Stimulated activated CD8-positive, alpha-beta memory T cell treated with anti-CD3 and anti-CD28 coated beads, Interleukin-7, amount 100 ng/mL, for 1 hour (primary cell): ENCODE measurements at places on chromosomes 2 and 18.

- DNase-seq, result no peak
Observed at GRCh38 chr2:138245310-138245709, 256.3 kb upstream of the SPOPL start.

- no peak for DNase-seq
Observed at GRCh38 chr2:62267696-62268095, 71.8 kb downstream of the B3GNT2 start.

GRCh38 chr2:31260870-31261269, 26.9 kb downstream of the EHD3 start:
- DNase-seq, result no peak

- no peak for DNase-seq
Observed at GRCh38 chr2:12486205-12487118, 230.3 kb upstream of the TRIB2 start.

- DNase-seq, result no peak
Observed at GRCh38 chr2:241545106-241545505, 13.4 kb upstream of the BOK start.

DNA sequence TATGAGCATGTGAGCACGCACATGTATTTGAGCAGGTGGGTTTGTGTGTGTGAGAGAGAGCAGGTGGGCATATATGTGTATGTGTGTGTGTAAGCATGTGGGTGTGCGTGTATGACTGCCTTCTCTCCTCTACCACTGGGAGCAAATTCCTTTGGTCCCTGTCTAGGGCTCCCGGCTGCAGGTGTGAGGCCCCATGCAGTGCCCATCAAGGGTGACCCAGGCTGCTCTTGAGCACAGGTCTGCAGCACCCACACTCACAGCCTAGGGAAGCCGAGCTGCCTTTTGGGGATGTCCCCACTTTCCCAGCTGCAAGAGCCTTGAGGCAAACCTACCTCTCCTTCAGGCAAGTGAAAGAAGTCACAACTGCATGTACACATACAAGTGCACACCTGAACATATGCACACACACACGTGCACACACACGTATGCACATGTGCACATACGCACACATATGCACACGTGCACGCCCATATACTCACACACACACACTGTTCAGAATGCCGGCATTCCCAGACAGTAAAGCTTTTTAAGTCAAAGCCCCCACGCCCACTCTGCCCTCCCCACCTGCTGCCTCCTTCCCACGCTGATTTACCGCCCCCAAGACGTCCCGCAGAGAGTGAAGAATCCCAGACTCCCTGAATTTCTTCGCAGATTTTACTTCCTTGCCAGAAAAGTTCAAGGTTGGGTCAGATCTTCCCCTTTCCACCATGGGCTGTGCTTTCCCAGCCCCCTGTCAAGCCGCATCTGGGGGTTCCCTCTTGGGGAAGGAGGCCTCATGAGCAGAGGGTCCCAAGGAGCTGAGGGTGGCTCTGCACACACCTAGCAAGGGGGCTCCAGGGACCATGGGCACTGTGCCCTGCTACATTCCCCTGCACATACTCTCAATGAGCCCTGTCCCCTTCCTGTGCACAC, 170.6 kb downstream of the TWIST2 start:
- no peak for DNase-seq

DNA sequence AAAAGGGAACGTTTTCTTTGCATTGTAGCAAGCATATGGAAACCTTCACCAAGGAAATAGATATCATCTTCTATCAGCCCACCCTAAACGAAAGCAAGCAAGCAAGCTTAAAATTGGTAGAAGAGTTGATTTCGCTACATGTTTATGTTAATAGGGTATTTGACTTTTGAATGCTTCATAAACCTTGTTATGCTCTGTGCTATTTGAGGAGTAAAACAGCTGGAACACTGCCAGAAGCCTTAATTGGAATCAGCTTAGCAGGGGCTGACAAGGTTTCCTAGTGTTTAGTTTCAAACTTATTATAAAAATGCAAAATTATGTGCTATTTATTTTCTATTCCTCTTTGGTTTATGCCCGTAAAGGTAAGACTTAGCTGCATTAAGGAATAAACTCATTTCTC, 70.6 kb upstream of the LINC00305 start:
- no peak for DNase-seq

DNA sequence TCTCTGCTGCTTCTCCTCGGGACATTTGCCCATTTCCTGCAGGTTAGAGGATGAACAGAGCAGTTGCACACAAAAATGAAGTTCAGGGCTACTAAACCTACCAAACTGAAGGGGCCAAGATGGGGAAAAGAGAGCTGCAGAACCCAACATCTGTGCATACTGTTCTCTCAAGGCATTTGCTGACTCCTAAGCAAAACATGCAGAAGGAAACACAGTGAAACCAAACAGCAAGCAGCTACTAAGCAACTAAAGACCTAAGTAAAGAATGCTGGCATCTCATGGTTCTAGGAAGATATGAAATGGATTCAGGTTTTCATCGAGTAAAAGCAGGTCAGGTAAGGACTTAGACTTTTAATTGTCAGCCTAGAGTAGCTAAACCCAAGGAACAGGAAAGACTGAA, 111.9 kb upstream of the SYT4 start:
- DNase-seq, result no peak
